ENCODE measurements at places on chromosomes 7 and 10. TPM values are rescaled to one million over a fixed set of nuclear protein-coding genes. Genes with fewer than 3 reads are reported as not detected.
A peak's percentile ranks its signal among the peaks of the same experiment; 100 is the strongest.

DNA sequence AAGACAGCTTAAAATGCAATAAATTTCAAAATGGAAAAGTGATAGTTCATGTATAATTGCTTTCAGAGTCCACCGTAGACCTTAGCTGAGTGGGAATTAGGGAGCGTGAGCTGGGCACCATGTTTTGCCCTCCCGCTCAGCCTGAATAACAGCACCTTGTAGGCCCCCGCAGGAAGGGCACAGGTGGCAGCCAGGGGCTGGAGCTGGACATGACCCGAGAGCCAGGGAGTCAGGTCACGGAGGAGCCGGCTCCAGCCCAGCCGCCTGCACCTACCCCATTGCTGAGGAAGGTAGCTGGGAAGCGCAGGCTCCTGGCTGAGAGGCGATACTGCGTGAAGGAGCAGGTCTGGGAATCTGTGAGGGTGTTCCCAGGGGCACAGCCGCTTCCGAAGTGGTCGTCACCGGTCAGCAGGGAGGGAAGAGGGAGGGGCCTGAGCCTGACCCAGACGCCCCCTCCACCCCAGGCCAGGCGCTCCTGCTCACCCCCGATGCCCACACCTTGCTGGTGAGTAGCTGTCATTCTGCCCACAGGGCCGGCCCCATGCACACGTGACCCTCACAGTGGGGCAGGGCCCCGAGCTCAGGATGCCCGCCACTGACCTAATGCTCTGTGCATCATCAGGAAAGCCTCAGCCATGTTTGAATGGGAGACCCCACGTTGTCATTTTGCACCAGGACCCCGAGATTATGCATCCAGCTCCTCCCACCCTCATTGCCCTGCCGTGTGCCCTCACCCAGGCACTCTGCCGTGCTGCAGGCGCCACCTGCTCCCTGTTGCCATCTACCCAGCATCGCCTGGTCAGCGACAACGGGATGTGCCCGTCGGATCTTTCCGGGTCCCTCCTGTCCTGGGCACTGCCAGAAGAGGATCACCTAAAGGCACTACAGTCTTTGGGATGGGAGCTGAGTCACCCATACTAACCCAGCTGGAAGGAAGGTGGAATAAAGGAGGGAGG, 129.2 kb upstream of the TCERG1L start:
- H3K4me1 ChIP-seq: no peaks in the 10 kb centered on the region
- H3K27me3 ChIP-seq: peaks cover 7% of the 10 kb centered on the region
- no peak overlapping the region for H3K4me3 ChIP-seq
- no peak overlapping the region for H3K27ac ChIP-seq
- no peaks in the 10 kb centered on the region for H3K36me3 ChIP-seq

DNA sequence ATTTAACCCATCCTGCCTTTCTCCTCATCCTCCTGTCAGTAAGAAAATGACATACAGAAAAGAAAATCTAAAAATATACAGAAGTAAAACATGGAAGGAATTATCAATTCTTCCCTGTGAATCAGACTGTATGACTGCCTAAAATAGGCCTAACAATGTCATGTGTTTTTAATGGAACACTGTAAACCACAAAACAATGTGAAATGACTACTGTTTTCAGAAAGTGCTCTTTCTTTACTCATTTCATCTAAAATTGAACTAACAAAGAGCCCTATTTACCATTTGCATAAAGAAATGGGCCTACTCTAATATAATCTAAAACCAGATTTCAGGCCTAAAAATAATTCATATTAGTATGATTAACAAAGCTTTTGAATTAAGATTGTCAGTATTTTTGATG, 35.7 kb downstream of the SEMA3E start:
- DNase-seq: no peak
- H3K27me3 ChIP-seq: no peaks in the 10 kb centered on the region
- H3K4me1 ChIP-seq: no peaks in the 10 kb centered on the region
- H3K36me3 ChIP-seq: no peaks in the 10 kb centered on the region
- no peak overlapping the region for H3K4me3 ChIP-seq
- H3K27ac ChIP-seq: no peak overlapping the region

DNA sequence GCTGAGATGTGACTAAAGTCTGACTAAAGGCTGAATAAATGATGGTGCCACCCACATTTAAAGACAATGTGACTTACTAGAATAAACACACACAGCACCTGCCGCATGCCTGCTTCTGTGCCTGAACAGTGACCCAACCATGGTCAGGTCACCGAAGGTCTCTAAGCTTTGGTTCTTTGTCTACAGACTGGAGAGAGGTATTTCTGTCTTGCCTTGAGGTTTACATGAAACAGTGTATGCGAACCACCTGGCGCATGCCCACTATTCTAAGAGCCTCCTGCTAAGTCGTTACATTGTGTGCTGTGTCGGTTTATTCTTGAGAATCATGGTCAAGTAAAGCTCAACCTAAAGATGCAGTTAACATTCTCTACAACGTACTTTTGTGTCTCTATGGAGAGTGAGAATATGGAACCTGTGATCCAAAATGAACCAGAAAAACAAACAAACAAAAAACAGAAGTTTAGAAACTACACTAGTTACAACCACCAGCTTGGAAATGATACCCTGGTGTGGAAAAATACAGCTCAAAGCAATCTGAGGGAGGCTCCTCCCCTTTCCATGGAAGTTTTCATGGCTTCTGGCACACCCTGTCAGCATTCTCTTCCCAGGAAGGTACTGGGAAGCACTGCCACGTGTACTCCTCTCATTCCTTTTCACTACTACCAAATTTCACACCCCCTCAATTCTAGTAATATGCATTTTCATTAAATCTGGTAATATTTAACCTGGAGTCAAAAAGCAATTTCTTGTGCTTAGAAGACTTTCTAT, 40.0 kb downstream of the VOPP1 start:
- peak overlapping the region; percentile 93 for H3K27ac ChIP-seq
- H3K36me3 ChIP-seq: peaks cover 30% of the 10 kb centered on the region

PFKFB3 gene
- total RNA-seq: 133 TPM

HELLS gene
- total RNA-seq: 118 TPM

AKR1C3 gene
- total RNA-seq: 0.19 TPM

All from activated CD4-positive, alpha-beta T cell treated with anti-CD3 and anti-CD28 coated beads for 36 hours (primary cell).